Smooth muscle cell of the brain vasculature (primary cell): ENCODE measurements at places on chromosomes 12 and 14.

DNA sequence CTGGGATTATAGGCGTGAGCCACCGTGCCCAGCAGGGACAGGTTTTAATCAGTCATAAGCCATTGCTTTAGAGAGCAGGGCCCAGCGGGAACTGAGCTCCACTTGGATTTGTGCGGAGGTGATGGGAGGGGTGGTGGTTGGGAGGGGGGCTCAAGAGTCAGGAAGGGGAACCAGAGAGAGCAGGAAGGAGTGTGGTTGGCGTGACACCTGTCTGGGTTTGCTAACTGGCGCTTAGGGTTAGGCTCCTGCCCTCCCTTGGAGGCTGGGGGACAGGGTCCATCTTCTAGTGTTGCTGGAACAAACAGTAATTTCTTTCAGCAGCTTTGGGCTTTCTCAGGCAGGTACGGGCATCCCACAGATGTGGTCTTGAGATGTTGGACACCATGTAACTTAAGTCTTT lies 7.5 kb upstream of the ALDH2 start:
- DNase-seq, result no peak

DNA sequence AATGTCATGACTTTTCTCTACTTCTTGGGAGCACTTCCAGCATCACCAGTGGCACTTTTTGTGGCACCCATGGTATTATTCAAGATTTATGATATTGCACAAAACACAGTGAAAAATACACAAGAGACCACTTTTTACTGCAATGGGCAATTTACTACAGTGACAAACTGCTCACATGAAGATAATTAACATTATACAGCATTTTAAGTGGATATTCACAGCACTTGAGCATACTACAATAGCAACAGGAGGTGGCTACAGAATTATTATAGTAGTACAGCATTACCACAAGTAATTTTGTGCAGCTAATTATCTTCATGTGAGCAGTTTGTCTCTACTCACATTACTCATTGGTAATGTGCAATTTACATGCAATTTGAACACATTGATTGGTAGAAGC lies 18.3 kb downstream of the IL26 start:
- DNase-seq, result no peak

GRCh38 chr12:65755596-65755978 lies 68.7 kb upstream of the HMGA2 start:
- DNase-seq, result no peak

- DNase-seq, result no peak
Measured at GRCh38 chr12:2773199-2773875, 21.4 kb upstream of the FKBP4 start.

- DNase-seq, result no peak
Measured at GRCh38 chr14:89503431-89503996, 86.5 kb upstream of the FOXN3 start.

DNA sequence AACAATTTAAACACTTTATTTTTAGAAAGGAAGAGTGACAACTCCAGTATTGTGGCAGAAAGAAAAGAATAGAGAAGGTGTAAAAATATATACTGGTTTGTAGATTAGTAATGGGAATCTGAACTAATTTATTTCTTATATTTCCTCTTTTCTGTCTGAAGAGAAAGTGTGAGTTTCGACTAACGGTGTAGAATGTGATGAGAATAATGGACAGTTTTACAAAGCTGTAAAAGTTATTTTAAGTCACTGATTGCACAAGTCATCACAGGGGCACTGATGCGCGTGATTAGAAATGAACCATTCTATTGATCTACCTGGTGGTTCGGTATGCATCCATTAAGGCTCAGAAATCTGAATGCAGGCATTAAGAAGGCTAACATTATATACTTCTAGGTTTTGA lies 158.5 kb upstream of the ATXN7L3B start:
- DNase-seq, result no peak

DNA sequence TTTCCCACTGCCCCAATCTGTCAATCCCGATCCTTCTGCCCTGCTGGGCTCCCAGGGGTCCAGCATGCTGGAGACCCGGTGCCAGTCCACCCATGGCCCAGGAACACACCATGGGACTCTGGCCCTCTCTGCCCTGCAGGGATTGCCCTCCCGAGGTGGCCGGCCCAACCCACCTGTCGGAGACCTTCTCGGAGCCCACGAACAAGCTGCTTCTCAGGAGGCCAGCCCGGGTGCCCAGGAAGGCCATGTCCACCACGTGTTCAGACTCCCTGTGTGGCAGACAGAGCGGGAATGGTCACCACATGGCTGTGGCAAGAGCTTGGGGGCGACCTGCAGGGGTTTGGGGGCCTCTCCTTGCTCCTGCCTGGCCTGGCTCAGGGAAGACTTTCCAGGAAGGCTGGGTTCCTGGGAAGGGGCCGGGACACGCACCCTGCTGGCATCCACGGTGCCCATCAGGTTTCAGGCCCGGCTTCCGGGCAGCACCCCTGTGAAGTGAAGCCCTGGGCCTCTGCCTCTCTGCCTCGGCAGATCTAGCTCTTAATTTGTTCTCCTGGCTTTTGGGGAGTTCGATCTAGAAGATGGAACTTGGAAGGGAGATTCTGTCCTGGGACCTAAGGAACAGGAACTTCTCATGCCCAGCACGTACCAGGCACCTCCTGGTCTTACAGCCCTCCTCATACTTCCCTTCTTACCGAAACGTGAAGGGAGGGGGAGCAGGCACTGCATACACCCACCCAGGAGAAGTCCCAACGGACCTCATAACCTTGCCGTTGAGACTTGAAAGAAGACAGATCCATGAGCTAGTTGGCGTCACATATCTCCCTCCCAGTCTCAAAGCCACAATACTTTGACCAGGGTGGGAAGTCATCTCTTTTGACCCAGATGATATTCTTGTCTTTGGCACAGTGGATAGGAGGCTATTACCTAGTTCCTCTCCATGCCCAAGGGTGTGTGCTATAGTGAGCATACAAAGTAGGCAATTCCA lies 26.3 kb downstream of the LRTM2 start:
- no peak for DNase-seq

DNA sequence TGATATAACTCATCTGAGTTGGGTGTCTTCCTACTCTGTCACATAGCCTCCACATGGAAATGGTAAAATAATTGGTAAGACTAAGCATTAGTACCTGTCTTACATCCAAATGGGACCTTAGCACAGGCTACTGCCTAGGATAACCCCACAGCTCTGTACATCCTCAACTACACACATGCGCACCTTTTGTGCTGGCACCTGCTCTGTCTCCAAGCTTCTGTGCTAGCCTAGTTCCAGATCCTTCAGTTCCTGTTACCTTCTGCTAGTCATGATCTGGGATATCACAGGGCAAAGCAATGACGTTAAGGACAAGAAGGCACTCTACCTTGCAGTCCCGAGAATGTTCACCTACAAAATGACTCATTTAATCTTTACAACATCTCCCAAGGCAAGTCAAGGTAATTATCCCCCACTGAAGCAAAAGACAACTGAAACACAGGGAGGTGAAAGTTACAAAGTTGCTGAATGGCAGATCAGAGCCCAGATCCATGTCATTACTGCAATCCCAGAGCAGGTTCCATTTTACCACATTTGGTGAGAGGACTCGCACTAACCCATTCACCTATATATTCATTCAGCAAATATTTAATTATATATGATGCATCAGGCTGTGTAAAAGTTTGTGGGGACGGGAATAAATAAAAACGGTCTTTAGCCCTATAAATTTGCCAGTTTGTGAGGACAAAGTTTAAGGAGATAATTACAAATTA lies 61.7 kb downstream of the PPM1H start:
- DNase-seq, result no peak

GRCh38 chr12:97257726-97258125 lies 204.9 kb upstream of the RMST start:
- no peak for DNase-seq

GRCh38 chr12:45730348-45731189 lies 1.1 kb downstream of the ARID2 start:
- DNase-seq, result peak; percentile 13

DNA sequence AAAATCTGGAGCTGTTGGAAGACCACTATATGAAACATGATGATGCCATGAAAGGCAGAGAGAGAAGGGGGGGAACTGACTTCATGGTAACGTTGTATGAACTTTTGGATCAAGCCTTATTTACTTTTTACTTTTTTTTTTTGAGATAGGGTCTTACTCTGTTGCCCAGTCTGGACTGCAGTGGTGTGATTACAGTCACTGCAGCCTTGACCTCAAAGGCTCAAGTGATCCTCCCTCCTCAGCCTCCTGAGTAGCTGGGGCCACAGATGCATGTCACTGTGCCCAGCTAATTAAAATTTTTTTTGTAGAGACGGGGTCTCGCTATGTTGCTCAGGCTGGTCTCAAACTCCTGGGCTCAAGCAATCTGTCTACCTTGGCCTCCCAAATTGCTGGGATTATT lies 31.3 kb upstream of the CTDSP2 start:
- no peak for DNase-seq
